NK-92 treated with Interleukin-12 subunit alpha and Interleukin-12 subunit beta, amount 100 ng/mL, for 24 hours (cell line): ENCODE measurements at places on chromosomes 11 and 22.

DNA sequence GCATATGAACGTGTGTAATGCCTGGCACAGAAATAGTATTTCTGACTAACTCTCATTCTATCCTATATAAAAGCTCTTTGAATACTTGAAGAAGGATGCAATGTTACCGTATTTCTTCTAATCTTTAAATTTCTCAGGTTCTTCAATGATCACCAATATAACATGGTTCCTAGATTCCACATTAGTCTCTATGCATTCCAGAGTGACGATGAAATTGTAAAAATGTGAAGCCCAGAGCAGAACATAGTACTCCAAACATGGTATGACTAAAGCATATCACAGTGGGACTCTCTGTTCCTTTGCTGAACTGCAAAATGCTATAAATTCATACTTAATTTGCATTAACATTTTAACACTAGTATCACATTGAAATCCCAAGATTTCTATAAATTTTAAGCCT lies 877.6 kb upstream of the CHORDC1 start:
- no peak for DNase-seq

DNA sequence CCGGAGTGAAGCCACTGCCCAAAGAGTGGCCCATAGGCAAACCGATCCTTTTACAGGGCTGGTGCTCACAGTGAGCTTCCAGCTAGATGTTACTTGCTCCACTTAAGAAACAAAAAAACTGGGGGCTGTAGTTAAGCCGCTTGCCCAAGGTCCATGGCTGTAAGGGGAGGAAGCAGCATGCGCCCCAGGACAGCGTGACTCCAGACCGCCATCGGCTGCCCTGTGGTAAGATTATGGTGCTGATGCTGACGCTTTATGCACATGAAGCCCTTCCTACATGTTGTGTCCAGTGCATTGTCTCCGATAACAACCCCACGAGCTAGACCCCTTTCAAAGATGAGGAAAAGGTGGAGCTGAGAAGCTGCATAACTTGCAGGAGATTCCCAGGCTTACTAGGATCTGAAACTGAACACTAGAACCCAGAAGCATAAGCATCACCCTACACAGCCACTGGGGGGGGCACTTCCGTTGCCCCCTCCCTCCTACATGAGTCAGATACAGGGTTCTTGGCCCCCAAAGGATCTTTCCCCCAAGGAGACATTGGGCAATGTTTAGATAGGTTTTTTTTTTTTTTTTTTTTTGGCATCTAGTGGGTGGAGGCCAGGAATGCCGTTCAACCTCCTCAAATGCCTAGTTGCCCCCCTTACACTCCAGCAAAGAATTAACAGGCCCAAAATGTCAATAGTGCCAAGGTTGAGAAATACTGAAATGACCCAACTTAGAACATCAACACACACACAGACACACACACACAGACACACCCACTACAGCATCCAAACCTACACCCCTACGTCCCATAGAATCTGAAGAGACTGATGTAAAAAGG lies 53.9 kb downstream of the MN1 start:
- no peak for DNase-seq

GRCh38 chr11:120929664-120930154 lies 94.2 kb upstream of the TBCEL start:
- DNase-seq, result peak; percentile 74

GRCh38 chr11:120208777-120209176 lies 2.1 kb upstream of the OAF start:
- no peak for DNase-seq

- no peak for DNase-seq
Measured at GRCh38 chr11:312092-312816, 1.6 kb upstream of the IFITM1 start.

DNA sequence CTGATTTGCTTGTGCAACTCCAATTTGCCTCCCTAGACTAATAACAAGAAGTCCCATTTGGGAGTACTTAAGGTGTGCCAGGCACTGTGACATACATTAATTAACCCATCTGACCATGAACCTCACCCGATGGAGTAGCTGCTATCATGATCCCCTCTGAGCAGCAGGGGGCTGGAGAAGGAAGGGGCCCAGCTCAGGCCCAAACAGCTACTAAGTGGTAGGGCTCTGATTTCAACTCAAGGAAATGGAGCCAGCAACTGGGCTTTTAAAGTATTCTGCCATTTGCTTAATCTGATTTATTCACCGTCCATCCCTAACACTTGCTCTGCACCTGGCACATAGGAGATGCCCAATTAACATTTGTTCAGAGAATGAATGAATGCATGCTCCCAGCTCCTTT lies 1.2 kb downstream of the CRYBB1 start:
- no peak for DNase-seq

GRCh38 chr11:19845626-19846025 lies 133.0 kb downstream of the NAV2 start:
- DNase-seq, result no peak

DNA sequence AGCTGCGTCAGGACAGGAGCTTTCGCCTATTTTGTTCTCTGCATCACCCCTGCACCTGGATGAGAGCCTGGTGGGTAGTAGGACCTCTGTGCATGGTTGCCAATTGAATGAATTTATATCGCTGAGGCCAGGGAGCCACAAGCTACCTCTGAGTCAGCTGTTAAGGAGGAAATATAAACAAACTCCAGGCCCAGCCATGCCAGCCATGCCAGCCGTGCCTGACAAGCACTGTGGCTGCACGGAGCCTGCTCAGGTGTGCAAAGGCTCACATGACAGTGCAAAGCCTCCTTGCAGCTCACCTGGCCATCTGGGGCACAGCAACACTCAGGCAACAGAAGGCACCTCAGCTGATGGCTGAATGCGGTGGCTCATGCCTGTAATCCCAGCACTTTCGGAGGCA lies 33.7 kb upstream of the LINC01488 start:
- DNase-seq, result no peak

- DNase-seq, result no peak
Measured at GRCh38 chr11:69893631-69894030, 74.4 kb upstream of the FGF3 start.

GRCh38 chr11:103587901-103588788 lies 448.3 kb upstream of the DDI1 start:
- no peak for DNase-seq

DNA sequence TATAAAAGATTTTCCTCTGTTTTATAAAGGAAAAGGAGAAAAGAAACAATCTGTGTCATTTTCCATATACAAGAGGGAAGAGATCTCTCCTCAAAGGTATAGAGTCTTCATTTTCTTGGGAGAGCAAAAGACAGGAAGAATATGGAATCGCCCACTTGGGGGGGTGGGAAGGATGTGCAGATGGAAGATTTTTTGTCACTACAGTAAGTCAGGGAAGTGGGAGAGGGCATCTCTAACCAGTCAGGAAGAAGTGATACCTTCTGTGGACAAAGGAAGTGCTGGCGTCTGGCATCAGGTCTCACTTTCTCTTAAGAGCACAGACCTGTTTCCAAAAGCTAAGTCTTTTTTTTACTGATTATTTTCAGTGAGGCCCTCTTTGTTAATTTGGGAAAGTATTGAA lies 1.4 kb downstream of the PRR14L start:
- DNase-seq, result no peak

- DNase-seq, result peak; percentile 32
Measured at GRCh38 chr22:25488244-25489020, 76.0 kb upstream of the GRK3 start.

GRCh38 chr11:128806506-128807261 lies 60.4 kb downstream of the KCNJ1 start:
- DNase-seq, result no peak

GRCh38 chr11:36373016-36374010 lies 77.2 kb downstream of the PRR5L start:
- DNase-seq, result no peak

- no peak for DNase-seq
Measured at GRCh38 chr22:22073769-22074561, 91.4 kb upstream of the TOP3B start.

DNA sequence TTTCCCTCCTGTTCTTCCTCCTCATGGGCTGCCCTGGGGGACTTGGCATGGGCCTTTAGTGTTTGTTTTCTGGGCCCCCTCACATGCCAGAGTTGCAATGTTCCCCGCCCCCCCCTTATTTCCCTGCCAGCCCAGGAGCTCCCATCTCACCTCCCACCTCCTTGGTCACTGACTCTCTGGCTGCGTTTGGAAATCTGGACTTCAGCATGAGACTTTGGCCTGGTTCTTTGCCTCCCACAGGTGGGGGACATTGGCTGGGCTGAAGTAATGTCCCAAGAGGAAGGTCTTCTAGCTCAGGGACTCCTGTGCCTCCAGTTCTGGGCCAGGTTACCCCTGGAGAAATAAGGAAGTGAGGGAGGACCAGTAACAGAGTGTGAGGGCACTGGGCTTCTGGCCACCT lies 7.0 kb downstream of the MTFP1 start:
- DNase-seq, result no peak

DNA sequence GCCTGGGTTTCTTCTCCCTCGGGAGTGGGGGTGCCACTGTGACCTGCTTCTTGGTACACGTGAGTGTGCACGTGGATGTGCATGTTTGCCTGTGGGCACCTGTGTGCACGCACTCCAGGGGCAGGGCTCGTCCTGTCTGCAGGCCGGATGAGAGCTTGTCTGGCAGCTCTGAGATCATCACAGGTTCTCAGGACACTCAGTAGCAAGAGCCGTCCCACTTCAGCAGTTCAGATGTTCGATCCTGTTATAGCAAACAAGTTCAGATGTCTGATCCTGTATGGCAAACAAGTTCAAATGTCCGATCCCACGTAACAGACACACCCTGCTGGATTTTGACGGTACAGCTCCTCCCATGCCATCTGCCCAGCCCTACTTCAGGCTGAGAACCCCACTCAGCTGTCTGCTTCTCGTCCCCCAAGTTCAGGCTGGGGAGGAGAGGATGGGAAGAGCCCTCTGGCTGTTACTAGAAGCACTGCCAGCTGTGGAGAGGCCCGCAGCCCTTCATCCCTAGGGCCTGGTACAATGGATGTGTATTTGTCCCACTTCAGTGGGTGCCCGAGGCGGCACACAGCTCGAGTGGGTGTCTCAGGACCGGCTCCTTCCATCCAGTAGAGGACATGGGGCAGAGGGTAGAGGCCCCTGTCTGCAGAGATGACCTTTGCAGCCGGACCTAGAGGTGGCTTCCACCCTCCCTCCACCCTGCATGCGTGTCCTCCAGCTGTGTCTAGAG lies 1126.9 kb downstream of the BRD1 start:
- DNase-seq, result no peak

GRCh38 chr11:80958987-80959386 lies 1518.2 kb upstream of the TENM4 start:
- no peak for DNase-seq

- no peak for DNase-seq
Measured at GRCh38 chr11:65861165-65861505, 902 bp downstream of the MUS81 start.

DNA sequence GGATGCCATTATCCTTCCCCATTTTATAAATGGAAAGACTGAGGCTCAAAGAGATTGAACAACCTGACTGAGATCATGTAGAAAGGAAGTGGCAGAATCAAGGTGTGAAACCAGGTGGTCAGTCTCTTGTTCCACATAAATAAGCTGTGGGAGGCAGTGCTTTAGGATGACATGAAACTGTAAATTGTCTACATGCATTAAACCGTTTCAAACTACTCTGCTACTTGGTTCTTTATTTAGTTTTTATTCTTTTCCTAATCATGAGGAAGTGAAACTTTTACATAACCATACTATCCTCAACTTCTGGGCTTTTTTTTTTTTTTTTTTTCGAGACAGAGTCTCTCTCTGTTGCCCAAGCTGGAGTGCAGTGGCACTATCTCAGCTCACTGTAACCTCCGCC lies 34.9 kb downstream of the CADM1 start:
- DNase-seq, result no peak

GRCh38 chr11:61696602-61697001 lies 16.4 kb downstream of the DAGLA start:
- no peak for DNase-seq

GRCh38 chr11:127369356-127369755 lies 368.8 kb upstream of the KIRREL3 start:
- no peak for DNase-seq

- DNase-seq, result no peak
Measured at GRCh38 chr11:123474994-123475393, 44.9 kb downstream of the GRAMD1B start.

DNA sequence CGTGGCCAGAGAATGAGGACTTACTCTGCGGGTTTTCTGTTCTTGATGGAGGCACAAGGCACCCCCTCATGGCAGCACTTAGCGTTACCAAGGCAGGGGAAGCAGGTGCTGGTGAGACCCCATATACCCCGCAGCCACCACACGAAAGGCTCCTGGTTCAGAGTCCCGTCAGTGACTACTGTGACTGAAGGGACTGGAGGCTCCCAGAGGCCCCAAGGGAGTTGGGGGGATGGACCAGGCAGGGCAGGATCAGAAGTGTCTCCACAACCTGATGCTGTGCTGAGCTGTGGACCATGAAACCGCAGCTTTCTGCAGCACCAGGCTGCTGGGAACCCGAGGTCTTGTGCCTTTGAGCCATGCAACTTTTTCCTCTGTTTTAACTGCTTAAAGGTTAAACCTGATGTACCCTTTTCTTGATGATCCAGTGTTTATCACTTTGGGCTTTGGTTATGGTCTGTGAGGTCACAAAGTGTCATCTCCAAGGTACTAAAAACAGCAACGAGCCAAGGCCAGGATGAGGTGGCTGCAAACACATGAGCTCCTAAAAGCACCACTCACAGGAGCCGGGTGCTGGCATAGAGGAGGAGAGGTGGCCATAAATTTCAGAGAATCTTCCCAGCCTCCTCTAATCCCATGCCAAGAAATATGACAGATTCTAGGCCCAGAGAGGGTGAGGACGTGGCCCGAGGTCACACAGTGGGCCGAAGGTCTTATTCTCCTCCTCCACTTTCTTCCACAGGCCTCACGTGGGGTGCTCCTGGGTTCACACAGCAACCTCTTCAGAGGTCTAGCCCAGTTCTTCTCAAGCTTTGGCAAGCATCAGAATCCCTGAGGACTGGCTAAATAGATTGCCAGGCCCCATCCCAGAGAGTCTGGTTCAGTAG lies 4.2 kb upstream of the LRRC32 start:
- DNase-seq, result no peak

DNA sequence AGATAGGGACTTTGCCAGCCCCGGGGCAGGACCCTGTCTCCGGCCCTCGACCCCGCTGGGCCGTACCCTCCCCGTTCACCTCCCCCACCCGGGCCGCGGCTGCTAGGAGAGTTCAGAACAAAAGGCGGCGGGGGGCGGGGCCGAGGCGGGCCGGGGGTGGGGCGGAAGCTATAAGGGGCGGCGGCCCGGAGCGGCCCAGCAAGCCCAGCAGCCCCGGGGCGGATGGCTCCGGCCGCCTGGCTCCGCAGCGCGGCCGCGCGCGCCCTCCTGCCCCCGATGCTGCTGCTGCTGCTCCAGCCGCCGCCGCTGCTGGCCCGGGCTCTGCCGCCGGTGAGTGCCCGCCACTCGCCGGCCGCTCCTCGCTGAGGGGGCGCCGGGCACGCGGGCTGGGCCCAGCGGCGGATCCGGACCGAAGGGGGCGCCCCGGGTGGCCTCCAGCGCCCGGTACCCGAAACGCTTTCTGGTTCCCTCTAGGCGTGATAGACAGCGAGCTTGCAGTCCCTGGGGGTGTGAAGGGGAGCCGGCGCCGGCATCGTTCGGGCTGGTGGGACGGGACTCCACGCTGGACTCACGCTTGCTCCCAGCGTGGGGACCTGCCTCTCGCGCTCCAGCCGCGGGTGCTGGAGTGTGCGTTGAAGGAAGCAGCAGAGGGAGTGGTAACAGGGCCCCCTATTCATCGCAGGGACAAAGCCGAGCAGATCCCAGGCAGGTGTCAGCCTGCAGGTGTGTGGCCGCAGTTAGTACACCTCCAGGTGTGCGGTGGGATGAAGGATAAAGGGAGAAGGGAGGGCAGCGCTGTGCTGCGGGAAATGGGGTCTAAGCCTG lies at the start of gene MMP11:
MMP11 (plus strand) TSS at position 201 of the 825 bp plus-strand sequence; CDS start at position 223, 22 bp downstream.
- DNase-seq, result no peak

GRCh38 chr11:6599449-6599848 lies 4.0 kb downstream of the RRP8 start:
- no peak for DNase-seq
